ENCODE measurements at places on chromosomes 6 and 20.

DNA sequence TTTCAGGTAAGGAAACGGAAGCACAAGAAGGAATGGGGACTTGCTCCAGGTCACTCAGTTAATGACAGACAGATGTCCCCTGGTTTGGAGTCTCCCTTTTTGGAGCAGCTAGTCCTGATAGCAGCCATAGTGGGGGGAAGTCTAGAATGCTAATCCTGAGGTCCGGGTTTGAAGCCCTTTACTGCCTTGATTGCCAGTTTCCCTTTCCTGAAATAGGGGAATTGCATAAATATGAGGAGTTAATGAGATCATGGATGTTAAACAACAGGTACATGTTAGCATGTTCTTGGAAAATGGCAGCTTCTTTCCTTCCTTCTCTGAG lies 341 bp upstream of the TTPAL start:
- DNase-seq, result no peak

DNA sequence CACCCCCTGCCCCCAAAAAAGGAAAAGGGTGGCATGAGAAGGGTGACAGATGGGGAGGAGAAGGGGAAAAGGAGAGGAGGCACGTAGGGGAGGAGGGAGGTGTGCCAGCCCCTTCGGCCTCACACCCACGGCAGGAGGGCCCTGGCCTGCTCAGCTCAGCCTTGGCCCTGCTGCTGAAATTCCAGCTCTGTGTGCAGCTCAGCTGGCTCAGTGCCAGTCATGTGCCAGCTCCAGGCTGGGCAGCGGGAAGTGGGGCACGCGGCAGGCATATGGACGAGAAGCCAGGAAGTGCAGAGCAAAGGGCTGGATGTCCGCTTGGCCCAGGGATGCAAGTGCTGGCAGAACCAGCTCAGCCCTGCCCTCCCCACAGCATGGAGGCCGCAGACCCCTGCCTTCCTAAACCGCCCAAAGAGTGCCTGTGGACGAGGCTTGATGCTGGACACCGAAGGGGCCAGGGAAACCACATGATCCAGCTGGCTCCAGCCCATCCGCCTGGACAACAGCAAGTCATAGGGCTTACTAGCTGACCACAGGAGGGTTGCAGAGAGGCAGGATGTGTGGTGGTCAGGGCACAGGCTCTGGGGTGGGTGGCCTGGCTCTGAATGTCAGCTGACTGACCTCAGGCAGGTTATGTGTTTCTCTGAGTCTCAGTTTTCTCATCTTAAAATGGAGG lies 60.2 kb downstream of the NOL4L start:
- DNase-seq, result no peak

GRCh38 chr6:88074791-88075190 lies 27.1 kb downstream of the SPACA1 start:
- no peak for DNase-seq

GRCh38 chr6:116397914-116398313 lies 27.2 kb downstream of the DSE start:
- DNase-seq, result no peak

GRCh38 chr20:32898729-32899128 lies 40.0 kb downstream of the EFCAB8 start:
- no peak for DNase-seq

DNA sequence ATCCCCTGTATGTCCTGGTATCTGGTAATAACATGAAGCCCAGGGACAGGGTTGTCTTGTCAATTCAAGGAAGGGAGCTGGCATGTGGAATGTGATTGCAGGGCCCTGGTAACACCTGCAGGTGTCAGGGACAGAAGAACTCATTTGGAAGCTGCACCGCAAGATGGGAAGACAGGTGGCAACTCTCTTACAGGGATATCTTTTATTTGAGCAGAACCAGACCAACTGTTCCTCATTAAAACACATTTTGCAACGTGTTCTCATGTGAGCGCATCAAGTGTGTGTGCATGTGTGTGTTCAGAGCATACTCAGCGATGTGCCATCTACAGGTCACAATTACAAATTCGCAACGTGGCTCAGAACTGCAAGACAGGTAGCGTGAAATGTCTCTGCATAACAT lies 370.9 kb upstream of the SOX4 start:
- no peak for DNase-seq

GRCh38 chr20:50269091-50270033 lies 78.7 kb downstream of the CEBPB start:
- DNase-seq, result no peak

- DNase-seq, result no peak
Observed at GRCh38 chr6:16236009-16236501, 2.3 kb upstream of the GMPR start.

- no peak for DNase-seq
Observed at GRCh38 chr6:3419624-3420272, 37.1 kb downstream of the SLC22A23 start.

DNA sequence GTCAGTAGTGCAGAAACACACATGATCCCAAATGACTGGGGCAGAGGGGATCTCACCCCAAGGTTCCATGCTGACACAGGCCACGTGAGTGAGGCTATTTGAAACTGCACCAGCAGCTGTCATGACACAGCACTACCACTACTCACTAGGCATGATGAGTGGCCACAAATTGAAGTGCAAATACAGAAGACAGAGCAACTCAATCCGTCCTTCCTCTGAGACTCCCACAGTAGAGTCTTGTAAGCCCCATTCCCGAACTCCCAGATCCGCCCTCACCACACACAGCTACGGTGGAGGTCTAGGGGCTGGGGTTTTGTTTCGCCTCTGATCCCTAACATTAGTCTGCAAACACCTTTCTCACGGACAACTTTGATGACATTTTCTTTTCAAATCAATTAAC lies 113.3 kb upstream of the NUP153 start:
- no peak for DNase-seq

DNA sequence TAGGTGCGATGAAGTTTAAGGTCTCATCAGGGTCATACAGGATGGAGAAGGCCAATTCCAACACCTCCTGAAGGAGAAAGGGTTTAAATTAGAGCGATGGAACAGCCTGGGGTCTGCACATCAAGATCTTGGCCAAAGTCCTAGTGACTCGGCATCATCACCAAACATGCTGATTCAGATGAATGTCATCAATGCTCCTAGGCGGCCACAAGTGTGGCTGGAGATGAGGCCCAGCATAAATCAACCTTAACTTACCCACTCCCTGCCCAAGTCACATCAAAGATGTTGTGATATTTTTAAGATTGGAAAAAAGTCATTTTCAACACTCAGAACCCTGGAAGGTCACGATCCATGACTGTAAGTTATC lies 37.5 kb downstream of the ELMO2 start:
- no peak for DNase-seq

DNA sequence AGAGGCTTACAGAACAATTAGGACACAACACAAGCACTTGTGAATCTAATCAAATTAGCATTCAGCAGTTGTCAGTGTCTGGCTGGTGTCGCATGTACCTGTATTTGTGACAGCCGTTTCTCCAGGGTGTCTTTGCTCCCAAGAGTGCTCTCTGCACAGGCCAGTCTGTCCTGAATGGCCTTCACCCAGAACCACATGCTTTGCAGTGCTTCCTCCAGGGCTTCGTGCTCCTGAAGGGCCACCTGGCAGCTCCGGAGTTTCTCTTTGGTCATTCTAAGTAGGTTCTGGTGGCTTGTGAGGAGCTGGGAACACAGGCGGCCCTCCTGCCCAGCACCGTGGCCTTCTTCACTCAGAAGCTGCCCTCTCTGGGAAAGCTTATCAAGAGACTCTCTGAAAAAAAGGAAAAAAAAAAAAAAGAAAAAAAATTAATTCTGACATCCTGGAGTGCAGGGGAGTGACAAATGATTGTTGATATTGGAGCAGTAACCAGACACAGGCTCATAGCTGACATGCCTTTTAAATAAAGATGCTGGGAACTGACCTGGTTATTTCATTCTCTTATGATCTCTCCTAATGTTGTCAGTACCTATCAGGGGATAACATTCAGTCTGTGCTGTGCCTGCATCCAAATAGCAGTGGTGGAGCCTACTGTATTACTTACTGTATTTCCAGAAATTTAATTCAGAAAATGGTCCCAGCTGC lies 245.8 kb downstream of the SYNE1 start:
- no peak for DNase-seq

DNA sequence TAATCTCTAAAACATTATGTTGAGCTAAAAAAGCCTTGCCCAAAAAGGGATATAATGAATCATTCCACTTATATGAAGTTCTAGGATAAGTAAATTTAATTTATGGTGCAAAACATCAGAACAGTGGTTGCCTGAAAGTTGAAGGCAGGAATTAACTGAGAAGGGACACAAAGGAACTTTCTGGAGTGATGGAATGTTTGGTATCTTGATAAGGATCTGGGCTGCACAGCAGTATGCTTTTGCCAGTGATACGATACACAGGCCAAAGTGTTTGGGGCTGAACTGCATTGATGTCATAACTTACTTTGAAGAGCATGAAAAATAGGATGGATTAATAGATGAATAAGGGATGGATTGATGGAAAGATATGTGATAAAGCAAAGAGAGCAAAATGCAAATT lies 146.1 kb upstream of the LRFN2 start:
- no peak for DNase-seq

GRCh38 chr6:127146932-127147331 lies 28.5 kb downstream of the RSPO3 start:
- DNase-seq, result no peak

- no peak for DNase-seq
Observed at GRCh38 chr6:167424060-167424673, 99.3 kb downstream of the TTLL2 start.

- no peak for DNase-seq
Observed at GRCh38 chr6:166810864-166811263, 145.5 kb downstream of the RNASET2 start.

GRCh38 chr6:1187293-1188131 lies 124.4 kb upstream of the FOXQ1 start:
- no peak for DNase-seq

DNA sequence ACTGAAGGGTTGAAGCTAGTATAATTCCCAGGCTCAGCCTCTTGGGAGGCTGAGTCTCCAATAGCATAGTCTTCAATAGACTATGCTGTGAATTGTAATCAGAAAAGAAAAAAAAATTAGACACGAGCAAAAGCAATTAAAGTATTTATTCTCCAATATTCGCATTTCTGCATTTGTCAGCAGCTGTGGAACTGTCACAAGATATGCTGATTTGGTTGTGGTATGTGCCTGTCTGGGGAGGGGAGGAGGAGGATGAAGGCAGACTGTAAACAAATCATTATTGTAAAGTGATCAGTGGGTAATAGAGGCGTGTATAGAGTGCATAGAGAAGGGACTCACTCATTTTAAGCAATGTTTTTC lies 10.1 kb upstream of the BICRAL start:
- no peak for DNase-seq

DNA sequence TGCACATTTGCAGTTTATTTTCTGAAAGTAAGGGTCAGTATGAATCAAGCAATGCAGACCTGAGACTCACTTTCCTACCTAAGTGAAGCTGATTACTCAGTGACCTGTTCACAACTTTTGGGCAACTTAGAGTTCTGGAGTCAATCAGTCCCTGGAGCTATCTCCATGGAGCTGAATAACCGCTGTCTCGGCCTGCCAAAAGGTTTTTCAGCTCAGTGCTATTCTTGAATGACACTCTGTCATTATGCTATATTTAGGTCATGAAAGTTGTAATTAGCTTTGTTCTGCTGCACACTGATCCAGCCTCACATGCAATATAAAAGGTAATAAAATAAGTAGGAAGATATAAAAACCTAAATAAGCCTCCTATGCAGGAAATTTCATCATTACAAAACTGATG lies 356.0 kb downstream of the BMP2 start:
- DNase-seq, result no peak

DNA sequence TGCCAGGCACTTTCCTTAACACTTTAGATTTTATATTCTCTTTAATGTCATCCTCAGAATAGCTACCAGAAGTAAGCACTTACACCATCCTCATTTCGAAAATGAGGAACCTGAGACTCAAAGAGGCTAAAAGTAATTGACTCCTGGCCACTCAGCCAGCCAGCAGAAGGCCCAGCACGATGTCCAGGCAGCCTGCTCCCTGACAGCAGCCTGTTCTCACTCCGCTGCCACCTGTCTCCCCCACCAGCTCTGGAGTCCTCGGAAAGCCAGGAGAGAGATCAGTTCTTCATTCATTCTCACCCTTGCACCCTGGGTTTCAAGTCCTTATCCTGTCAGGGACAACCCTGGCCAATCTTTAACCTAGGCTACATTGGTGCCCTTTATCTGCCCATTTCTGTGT lies 174.0 kb downstream of the SASH1 start:
- DNase-seq, result no peak

DNA sequence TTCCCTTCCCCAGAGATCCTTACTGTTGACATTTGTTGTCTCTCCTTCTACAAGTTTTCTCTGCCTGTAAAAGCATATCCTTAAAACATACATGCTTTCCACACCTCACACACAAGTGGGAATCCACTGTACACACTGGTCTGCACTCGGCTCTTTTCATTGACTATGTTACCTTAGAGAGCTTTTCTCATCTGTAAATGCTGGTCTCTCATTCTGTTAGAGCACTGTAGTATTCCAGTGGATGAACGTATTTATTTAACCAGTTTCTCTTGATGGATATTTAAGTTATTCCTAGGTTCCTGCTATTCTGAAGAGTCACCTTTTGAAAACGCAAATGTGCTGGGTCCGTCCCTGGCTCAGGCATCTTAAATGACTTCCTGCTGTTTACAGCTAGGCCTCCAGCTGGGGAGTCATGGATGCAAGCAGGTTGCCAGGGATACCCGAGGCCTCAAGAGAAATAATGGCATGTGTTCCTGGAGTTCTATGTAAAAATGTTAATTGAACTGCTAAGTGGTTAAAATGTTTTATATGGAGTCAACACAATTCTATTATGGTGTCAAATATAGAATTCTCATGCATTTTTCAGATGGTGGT lies 61.1 kb upstream of the TGM3 start:
- no peak for DNase-seq

Measured in activated T-cell treated with anti-CD3 and anti-CD28 coated beads for 4 hours (primary cell).